Epithelial cell of prostate (primary cell): ENCODE measurements at places on chromosomes 3 and 15.

- DNase-seq, result no peak
Measured at GRCh38 chr3:150239766-150240165, 168.3 kb upstream of the TSC22D2 start.

- DNase-seq, result no peak
Measured at GRCh38 chr15:77181305-77182074, 110.6 kb upstream of the TSPAN3 start.

DNA sequence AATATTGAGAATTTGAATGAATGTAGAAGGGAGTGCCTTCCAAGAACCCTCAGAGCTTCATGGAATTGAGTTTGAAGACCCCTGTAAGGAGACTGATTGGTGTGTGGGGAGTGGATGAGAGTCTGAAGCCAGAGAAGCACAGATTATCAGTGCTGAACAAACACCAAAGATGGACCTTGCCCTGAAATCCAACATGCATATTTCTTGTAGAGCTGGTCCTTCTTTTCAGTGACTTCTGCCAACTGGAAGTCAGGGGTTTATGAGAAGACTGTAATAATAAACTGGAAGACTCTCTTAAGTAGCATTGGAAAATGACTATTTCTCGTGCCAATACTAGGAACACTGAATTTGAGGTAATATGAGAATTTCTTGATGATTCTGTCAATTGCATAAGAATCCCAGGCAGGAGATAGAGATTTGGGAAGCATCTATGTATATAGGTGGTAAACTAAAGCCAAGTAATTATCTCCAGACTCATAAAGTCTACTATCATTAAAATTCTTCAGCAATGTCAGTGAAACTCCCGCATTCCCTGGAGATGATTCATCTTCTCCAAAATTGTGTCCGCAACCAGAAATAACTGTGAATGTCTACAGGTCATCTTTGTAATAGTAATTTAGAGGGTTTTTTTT lies 213.8 kb downstream of the IL5RA start:
- DNase-seq, result no peak

- no peak for DNase-seq
Measured at GRCh38 chr3:139780593-139780992, 102.8 kb upstream of the NMNAT3 start.

DNA sequence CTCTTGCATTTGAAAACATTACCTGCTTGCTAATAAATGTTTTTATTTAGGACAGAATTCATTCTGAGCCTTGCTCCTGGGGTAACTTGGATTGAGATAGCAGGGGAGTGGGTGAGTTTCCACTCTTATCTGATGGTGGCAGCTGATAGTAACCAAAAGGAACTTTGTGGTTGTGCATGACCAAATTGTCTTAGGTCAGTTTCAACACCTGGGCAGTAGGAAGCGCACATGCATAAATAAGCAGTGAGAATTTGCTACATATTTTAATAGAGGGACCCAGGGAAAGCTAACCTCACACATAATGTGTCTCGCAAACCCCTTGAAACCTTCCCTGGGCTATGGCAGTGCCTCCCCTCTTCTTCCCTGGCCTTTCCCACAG lies 65.4 kb upstream of the XCR1 start:
- DNase-seq, result no peak

DNA sequence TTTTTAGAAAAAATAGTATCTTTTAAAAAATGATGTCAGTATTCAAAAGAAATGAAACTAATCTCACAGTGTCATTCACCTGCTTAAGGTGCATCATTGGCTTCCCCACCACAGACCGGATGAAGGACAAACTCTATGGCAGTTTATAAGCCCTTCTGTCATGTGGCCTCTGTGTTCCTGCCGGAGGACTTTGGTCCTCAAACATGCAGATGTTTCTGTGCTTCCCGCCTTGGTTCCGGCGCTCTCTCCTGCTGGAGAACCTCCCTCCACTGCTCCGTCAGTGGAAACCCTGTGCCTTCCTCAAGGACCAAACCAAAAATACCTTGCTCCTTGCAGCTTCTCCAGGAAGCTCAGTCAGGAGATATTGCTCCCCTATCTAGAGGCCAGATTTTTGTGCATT lies 326.3 kb downstream of the UACA start:
- DNase-seq, result no peak

DNA sequence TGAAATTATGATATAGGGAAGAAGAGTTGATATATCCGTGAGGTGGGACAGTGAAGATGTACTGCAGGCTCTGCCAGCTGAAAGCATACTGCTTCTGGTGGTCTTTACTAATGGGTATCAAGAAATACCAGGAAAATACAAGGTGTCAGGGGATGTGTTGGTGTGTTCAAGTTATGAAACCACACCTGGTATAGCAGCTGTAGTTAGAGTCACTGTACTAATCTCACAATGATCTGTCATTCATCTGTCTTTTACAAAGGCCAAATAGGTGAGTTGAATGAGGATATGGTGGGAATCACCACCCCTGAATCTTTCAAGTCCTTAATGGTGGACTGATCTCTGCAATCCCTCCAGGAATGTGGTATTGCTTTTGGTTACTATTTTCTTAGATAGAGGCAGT lies 152.7 kb downstream of the NFKBIZ start:
- no peak for DNase-seq

DNA sequence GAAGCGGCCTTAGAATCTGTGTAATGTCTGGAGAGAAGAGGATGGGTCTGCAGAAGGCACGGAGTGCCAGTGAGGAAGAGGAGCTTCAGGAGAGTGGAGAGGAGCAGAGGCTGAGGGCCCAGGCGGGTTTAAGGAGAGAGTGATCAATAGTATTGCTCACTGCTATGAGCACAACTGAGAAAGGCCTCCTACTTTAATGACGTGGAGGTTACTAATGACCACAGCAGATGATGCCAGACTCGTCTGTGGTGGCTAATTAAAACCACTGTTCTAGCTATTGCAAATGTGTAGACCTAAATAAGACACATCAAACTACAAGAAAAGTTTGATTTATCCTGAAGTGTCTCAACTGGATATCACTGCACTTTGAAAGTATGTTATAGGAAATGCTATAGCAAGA lies 33.2 kb downstream of the MTMR10 start:
- DNase-seq, result no peak

DNA sequence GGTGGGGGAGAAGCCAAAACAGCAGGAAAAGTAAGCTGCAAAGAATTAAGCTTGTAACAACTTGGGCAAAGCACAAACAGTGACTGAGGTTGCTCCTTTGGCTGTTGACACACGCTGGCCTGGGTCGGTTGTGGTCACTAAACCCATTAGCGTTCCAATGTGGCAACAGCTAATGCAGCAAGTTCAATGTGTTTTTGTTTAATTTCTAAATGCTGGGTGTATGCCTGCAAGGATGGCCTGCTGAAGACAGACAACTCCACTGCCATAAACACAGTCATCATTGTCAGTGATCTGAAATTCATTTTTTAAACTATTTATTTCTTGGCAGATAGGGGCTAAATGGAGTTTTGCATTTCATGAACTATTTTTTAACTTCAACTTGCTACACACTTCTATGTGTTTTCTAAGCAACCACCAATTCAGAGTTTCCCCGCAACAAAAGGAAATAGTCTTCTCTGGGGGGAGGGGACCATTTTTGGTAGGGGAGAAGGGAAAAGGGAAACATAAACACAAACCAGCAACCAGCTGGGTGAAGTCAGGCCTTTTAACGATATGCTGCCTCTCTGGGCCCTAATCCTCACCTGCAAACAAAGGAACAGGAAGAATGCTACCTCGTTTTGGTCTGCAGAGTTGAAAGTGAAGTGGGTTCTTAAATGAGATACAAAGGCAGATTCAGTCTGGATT lies 34.8 kb upstream of the WNT5A start:
- DNase-seq, result no peak

- DNase-seq, result peak; percentile 22
Measured at GRCh38 chr3:166829896-166830295, 550.2 kb downstream of the ZBBX start.

- peak; percentile 64 for DNase-seq
Measured at GRCh38 chr15:80152180-80152895, 461 bp upstream of the FAH start.

DNA sequence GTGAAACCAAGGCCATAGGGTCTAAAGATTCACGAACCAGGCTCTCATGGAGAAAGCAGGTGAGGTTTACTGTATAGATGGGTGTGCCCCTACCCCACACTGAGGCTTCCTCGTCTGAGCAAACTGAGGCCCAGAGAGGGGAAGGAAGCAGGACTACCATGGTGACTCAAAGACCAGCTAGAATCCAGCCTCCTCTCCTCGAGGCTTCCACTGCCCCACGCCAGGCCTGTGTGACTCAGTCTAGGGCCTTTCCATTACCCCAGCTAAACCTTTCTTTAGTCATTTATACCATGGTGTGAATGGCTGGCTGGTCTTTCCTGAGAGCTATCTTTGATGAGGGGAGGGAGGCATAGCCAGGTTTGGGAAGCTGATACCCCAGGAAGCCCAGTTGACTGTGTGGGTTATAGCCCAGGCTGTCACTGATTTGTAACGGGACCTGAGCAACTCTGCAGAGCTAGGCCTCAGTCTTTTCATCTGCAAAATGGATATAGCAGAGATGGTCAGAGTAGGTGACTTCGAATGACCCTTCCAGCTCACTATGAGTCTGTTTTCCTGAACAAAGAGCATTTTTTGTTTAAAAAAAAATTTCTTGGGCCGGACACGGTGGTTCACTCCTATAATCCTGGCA lies 3.0 kb upstream of the RHO start:
- DNase-seq, result no peak

DNA sequence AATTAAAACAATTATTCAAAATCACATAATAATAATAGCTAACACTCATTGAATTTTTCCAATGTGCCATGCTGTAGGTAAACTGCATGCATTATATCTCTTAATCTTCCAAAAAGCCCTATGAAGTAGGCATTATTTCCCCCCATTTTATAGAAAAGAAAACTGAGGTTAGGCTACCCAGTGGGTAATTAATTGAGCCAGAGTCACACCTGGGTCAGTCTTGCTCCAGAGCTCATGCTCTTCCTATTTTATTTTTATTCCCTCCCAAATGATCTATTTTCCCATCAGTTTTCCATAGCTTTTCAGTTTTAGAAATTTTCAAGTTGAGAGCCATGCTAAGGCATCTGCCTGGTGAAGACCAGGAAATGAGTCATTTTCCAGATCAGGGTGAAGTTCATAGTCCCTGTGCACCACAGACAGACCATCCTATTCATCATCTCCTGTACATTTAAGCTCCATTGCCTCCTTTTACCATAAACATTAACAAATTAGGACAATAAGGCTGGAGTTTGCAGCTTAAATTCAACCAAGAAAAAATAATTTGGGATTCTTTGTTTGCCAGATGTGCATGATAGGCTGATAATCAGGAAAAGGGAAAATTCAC lies 417.3 kb downstream of the OTOL1 start:
- no peak for DNase-seq

DNA sequence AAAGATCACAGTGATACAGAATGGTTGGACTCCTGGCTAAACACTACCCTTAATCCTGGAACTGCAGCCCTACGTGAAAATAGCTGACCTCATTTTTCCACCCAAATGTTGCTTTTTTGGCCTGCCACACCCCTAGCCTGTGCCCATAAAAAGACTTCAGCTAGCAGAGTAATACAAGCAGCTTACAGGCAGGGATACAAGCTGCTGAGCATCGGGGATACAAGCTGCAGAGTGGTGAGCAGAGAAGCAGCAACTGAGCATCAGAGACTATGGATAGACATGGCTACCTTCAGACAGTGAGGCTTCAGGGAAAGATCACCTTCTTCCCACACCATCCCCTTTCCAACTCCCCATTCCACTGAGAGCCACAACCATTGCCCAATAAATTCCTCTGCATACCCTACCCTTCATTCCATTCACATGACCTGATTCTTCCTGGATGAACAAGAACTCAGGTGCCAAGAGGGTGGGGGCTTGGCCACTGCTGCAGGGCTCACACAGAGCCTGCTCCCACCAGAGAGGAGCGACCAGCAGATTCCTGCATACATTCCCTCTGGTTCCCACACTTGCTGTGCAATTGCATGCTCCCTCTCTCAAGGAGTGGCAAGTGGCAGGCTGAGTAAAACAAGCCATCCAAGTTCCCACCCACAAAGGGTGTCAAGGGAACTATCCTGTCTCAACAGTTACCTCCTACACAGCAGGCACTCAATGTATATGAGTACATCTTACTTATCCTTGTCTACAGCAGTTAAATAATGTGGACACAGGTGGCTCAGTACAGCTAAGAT lies 217.5 kb downstream of the ALCAM start:
- DNase-seq, result no peak

DNA sequence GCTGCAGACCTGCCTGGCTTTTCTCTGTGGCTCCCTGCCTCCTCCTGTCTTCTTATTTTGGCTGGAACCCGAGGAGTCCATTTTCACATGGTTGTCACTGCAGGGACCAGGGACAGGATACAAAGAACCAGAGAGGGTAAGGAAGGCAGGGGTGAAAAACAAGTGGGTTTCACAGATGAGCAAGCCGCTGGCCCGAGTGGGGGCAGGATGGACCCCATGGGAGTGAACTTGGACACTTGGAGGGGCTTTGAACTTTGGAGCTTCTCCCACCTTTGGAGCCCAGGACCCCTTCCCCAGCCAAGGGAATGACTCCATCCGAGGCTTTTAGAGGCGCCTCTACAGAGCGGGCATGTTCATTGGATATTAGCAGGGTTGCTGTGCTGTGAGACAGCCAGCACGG lies 26.9 kb upstream of the ADCY5 start:
- DNase-seq, result no peak

DNA sequence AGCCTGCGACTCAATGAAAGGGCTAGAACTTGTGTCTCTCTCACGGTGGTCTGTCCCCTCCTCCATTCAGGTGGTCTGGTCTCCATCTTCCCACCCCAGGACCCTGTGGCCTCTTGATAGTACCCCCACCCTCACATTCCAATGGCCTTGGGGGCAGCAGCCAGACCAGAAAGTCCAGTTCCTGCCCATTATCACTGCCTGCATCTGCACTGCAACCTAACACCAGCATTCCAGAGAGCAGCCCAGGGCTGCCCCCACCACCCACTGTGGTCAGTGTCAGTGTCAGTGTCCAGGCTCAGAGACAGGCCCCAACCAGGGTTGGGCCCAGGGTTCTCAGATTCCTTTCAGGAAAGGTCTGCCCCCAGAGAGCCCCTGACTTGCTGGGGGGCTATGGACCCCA lies 12.6 kb downstream of the IGDCC3 start:
- DNase-seq, result no peak

DNA sequence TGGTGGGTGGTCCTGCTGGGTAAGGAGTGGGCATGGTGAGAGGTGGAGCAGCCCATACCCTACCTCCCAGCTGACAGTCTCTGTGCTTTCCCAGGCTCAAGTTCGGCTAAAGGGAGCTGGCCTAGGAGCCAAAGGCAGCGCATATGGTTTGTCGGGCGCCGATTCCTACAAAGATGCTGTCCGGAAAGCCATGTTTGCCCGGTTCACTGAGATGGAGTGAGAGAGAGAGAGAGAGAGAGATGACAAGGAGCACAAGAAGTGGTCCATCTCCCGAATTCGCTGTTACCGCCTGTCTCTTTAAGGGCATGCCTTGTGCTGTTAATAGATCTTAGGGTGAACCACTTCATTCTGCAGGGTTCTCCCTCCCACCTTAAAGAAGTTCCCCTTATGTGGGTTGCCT lies 29.5 kb downstream of the RBM5 start:
- no peak for DNase-seq

- no peak for DNase-seq
Measured at GRCh38 chr3:169836078-169836941, 23.6 kb upstream of the LRRC34 start.

GRCh38 chr3:10469441-10470119 lies 35.8 kb downstream of the ATP2B2 start:
- no peak for DNase-seq

- DNase-seq, result no peak
Measured at GRCh38 chr15:42375941-42376340, 16.6 kb downstream of the CAPN3 start.

GRCh38 chr3:104908761-104909160 lies 457.9 kb upstream of the ALCAM start:
- no peak for DNase-seq

GRCh38 chr15:73969151-73969759 lies 22.8 kb downstream of the STOML1 start:
- no peak for DNase-seq
